Thoracic aorta (tissue), 2 donors: ENCODE measurements at places on chromosomes 4 and X.

DNA sequence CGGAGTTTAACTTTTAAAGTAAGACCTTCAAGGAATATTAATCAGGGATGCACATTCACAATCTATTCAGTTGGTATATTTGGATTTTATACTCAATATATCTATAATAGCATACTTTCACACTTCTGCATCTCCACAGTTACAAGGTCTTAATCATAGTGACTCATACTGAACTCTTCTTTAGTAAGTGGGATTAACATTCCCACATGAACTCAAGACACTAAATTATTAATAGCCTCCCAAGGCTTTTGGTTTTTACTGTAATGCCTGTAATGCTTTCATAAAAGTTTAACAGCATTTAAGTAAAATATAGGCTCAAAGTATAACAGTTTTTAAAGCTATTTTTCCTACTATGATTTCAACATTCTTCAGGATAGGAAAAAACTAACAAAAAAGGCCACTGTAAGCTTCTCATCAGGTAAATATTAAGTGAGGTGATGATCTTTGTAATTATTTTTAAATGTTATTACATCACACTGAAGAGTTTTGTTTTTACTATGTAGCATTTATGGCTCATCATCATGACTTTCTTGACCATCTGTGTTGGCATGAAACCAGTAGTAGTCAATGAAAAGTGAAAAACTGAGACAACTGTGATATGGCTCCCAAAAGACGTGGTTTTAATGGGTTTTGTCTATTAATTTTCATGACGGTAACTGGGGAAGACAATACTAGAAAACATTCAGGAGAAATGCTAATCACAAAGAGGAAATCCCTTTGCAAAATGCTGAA, 91.5 kb upstream of the GALNT7 start:
- DNase-seq, result no peak

- no peak for DNase-seq
These were observed 15.1 kb upstream of the P2RY8 start for GRCh38 chrX:1551959-1552546.

DNA sequence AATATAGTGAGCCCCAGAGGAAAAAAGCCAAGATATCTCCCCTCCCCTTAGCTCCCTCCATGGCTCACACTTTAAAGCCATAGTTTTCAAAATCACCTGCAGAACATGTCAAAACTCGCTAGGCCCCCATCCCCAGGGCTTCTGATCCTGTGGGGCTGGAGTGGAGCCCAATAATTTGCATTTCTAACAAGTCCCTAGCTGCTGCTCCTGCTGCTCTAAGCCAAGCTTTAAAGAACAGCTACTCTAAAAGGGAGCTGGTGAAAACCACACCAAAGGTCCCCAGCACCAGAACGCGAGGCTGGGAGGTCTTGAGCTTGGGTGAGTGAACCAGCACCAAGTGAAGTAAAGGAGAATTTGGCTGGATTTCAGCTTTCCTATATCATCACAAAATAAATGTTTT, 237.1 kb downstream of the ZNF674 start:
- DNase-seq, result no peak

- no peak for DNase-seq
These were observed 34.3 kb downstream of the ADH7 start for GRCh38 chr4:99400831-99401230.

DNA sequence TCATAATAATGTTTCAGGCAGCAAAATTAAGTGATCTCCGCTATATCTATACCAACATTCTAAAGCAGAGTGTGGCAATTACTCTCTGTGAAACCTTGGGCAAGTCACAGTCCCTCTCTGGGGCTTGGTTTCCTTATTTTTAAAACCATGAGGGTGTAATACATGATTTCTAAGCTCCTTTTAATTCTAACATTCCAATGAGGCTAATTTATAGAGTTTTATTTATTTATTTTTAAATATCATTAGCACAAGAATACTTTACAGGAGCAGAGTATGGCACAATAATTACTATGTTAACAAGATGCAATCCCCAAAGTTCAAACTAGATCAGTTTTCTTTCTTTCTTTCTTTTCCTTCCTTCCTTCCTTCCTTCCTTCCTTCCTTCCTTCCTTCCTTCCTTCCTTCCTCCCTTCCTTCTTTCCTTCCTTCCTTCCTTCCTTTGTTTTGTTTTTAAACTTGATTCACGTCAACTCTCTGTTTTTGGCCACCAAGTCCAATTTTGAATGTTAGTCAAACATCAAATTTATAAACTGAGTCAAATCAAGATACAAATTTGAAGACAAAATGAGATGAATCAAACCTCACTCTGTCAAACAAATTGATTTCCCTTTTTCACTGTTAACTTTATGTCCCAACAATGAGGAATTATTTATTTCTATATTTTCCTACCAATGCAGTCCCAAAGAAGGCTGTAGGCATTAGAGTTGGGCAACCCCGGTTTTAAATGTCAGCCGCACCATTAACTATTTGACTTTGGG, 50.2 kb upstream of the GPR174 start:
- no peak for DNase-seq
